ENCODE measurements at places on chromosomes 5 and 9.

- DNase-seq: peak; percentile 49
Measured at GRCh38 chr5:73977146-73977545, 351.1 kb downstream of the ARHGEF28 start.

DNA sequence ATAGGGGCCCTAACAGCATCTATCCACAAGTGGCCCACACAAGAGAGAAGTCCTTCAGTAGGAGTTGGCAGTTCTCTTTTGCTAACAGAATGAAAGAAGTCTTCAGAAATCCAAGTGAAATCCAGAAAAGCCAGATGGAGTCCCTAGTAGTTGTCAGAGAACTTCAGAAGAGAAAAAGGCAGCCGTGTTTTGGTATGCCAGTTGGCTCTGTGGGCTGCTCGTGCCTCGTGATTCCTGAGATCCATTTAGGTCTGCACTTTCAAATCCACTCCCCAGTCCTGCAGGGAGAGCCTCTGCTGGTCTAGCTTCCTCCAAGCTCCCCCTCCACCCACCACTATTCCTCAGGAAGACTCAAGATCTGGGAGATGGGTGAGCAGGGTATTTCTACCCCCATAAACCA is 69.0 kb downstream of the CFAP90 start:
- DNase-seq: no peak

- no peak for DNase-seq
Measured at GRCh38 chr9:16866587-16866986, 3.9 kb downstream of the BNC2 start.

DNA sequence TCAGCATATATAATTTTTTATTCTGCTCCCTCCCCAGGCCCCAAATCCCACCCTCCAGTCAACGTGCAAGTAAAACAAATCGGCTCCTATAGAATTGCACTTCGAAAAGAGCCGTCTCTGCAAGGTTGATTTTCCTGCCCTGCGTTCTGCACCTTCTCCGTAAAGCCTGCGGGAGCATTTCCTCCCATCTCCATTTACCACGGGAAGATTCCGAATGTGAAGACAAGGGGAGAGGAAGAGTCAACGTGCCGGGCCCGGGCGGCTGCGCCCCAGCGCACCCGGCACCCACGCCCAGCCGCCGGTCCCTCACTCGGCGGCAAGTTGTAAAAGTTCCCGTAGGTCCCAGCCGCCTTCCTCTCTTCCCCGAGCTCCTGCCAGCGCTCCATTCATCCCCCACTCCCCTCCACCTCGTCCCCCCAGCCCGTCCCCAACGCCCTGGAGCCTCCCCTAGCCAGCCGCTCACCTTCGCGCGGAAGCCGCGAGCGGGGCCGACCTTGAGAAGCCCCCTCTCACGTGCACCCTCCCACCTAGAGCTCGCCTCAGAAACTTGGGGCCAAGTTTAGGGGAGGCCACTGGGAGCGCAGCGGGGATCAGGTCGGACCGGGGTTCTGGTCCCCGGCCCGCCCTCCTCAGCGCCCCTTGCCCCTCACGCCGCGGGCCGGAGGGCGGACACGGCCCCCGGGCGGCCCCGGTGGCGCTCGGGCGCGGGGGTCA is 431 bp downstream of the BNC2 start:
- no peak for DNase-seq

GRCh38 chr5:57504357-57504756 is 21.7 kb upstream of the ACTBL2 start:
- no peak for DNase-seq

All from putamen (tissue), 1 donor.